ENCODE measurements at places on chromosomes 7 and 10.

DNA sequence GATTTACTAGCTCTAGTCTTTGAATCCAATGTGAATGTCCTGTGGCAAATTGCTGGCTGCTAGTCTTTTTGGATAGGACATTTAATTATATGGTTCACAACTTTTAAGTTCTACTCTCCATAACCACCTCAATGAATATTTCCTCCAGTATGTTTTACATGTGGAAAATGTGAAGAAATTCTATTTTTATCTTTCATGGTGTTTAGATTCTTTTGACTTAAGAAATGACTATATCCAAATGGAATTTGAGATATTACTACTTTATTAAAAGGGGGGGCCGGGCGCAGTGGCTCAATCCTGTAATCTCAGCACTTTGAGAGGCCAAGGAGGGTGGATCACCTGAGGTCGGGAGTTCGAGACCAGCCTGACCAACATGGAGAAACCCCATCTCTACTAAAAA, 202.0 kb downstream of the ARL4A start:
- no peak for DNase-seq

DNA sequence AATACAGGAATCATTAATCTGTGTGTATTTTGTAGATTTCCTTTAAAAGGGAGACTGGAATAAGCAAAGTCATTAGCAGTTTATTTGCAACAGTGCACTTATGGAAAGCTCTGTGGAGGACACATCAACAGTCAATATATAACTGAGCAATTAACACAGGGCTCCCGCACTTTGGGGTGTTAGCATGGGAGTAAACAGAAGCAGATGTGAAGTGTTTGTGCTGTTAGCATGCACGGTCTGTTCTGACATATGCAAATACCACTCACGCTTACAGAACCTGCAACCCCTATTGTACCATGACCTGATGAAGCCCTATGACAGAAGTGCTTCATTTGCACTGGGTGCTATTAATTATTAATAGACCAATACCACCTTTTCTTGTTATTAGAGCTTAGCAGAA, 118.9 kb downstream of the PPP1R3A start:
- DNase-seq, result no peak

GRCh38 chr10:16816171-16816570, 1.1 kb downstream of the RSU1 start:
- peak; percentile 31 for DNase-seq

- no peak for DNase-seq
Measured at GRCh38 chr7:45708046-45708950, 134.1 kb downstream of the ADCY1 start.

- DNase-seq, result peak; percentile 46
Measured at GRCh38 chr7:116229366-116229765, 19.0 kb downstream of the TES start.

- no peak for DNase-seq
Measured at GRCh38 chr10:112855134-112855533, 94.9 kb upstream of the TCF7L2 start.

DNA sequence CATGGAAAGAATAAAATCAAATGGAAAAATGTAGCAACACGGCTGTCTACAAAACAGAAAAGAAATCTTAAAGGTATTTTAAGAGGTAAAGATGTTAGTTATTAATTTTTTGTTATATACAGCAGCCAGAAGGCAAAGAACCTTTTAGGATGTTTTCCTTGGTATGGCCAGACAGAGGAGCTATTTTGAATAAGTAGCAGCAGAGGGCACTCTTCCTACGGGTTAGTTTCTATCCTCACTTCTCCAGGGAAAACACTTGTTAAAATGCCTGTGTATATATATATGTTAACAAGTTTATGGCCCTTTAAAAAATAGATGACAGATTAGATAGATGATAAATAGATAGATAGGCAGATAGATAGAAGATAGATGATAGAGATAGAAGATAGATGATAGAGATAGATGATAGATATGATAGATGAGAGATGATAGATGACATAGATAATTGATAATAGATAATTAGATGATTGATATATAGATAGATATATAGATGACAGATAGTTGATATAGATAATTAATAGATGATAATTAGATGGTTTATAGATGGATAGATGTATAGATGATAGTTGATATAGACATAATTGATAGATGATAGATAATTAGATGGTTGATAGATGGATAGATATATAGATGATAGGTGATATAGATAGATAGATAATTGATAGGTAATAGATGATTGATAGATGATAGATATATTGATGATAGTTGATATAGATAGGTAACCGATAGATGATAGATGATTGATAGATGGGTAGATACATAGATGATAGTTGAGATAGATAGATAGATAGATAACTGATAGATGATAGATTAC, 57.8 kb upstream of the WIPF3 start:
- peak; percentile 9 for DNase-seq

DNA sequence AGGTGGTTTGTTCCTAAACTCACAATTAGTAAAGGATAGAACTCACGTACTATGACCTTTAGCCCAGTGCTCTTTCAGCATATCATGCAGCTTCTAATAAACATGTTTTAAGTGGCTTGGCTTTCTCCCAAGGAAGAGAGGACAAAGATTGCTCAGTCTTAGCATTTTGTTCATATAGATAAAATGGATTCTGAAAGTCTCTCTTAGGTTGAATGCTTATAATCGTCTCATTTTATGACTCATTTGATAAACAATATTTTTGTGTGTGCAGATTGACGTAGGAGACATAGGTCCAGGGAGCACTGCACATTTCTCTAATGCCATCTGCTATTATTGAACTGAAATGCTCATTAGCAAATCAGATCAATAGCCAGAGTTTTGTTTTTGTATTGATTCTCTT, 44.8 kb downstream of the GNAT3 start:
- no peak for DNase-seq

- DNase-seq, result no peak
Measured at GRCh38 chr7:139715194-139715815, 62.5 kb downstream of the HIPK2 start.

DNA sequence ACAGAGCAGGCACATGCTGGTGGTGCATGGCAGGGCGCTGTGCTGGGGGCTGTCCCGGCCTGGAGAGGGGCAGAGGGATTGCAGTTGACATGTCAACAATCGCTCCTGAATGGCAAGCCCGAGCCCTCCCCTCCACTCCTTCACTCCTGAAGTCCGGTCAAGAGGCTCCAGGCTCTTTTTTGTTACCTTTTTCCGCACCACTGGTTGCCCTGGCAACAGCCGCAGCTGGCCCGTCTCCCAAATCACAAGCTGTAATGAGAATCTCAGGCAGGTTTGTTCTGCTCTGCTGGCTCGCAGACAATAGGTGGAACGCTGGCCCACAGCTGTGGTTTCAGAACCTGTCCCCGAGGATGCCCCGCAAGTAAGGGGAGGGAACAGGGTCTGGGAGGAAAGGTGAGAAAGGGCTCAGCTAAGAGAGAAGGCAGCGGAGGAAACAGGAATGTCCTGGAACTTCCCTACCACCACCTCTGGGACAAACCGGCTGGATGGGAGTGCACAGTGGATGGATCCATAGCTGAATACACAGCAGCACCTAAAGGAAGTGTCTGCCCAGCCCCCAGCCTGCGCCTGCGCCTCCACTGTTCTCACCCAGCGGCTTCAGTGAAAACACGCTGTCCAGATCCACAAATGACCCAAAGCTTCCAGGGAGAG, 58.9 kb downstream of the CALML3 start:
- no peak for DNase-seq

GRCh38 chr7:28729727-28730126, 228.4 kb downstream of the TRIL start:
- peak; percentile 17 for DNase-seq

- DNase-seq, result no peak
Measured at GRCh38 chr7:149692557-149692982, 80.8 kb downstream of the ZNF467 start.

GRCh38 chr10:24900888-24901685, 51.3 kb downstream of the PRTFDC1 start:
- peak; percentile 76 for DNase-seq

DNA sequence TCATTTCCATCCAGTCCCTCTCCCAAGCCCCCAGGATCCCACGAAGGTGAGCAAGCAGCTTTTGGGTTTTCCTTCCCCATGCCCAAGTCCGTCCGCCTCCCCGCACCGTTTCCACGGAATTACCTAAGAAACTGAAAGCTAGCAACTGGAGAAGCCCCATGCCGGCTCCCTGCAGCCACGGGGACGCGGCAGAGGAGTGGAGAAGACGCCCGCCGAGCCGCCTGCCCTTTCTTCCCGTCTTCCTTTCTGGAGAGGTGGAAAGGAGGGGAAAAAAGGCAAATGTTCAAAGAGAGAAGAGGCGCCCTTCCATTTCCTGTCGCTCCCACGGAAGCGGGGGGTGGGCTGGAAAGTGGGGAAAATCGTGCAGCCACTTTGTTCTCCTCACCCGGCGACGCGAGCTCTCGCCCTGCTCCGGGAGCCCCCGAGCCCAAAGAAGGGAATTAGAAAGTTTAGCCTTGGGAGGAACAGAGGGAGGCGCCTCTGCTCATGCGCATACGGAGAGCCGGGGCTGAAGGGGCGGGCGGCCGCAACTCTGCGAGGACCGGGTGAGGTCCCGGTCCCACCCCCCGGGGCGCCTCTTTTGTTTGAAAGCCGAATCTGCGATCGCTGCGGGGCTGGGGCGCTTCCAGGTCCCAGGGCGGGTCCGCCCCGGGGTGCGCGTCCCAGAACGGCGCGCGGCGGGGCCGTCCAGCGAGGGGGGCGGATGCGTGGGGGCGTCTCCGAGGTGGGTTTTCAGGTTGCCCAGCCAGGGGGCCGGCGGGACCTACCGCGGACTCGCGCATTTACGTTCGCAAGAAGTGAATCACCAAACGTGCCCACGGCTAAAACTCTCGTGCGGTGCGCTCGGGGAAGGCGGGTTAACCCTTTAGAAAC, at the start of gene LAMB1:
Gene LAMB1, minus strand, starts transcription at position 436 of the 873 bp plus-strand sequence. Its CDS starts 276 bp downstream, at position 160.
- no peak for DNase-seq

DNA sequence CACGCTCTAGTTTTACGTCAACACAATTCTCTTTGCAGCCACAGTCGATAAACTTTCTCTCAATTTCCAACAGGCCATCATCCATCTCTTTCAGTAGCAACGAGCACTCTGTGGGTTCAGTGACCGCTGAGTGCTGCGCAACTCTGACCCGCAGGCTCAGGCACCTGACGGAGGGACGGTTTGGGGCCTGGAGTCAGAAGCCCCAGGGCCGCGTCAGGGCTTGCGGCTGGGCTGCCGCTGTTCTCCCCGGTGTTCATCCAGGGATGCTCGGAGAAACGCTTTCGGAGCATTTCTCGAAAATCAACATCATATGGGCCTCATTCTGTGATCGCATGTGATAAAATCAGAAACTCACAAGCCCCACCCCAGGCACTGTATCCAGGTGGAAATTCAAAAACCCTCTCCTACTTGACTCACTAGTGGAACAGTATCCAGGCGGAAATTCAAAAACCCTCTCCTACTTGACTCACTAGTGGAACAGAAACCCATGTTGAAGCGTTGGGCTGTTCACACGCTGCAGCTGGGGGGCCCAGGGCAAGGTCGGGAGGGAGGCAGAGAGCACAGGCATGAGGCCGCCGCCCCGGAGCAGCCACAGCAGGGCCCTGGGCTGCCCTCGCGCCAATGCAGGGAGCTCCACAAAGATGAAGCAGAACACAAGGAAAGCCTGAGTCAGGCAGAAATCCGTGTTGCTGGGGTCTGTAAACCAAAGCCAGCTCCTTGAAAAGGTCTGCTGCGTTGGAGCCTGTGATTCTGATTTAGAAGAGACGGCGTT, 73.3 kb upstream of the NKX6-2 start:
- DNase-seq, result no peak

DNA sequence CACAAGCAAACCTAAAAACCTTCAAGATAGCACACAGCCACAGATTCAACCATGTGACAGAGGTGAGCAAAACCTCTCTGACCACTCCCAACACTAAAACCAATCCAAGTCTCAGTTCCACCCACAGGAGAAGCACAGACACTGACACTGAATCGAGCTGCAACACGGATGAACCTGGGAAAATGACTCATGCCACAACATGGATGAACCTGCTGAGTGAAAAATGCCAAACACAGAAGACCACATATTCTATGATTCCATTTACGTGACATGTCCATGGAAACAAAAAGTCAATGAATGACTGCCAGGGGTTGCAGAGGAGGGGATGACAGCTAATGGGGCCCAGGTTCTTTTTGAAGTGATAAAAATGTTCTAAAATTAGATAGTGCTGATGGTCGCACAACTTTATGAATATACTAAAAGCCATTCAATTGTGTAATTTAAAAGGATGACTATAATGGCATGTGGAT, 22.0 kb downstream of the CYTH3 start:
- DNase-seq, result no peak

DNA sequence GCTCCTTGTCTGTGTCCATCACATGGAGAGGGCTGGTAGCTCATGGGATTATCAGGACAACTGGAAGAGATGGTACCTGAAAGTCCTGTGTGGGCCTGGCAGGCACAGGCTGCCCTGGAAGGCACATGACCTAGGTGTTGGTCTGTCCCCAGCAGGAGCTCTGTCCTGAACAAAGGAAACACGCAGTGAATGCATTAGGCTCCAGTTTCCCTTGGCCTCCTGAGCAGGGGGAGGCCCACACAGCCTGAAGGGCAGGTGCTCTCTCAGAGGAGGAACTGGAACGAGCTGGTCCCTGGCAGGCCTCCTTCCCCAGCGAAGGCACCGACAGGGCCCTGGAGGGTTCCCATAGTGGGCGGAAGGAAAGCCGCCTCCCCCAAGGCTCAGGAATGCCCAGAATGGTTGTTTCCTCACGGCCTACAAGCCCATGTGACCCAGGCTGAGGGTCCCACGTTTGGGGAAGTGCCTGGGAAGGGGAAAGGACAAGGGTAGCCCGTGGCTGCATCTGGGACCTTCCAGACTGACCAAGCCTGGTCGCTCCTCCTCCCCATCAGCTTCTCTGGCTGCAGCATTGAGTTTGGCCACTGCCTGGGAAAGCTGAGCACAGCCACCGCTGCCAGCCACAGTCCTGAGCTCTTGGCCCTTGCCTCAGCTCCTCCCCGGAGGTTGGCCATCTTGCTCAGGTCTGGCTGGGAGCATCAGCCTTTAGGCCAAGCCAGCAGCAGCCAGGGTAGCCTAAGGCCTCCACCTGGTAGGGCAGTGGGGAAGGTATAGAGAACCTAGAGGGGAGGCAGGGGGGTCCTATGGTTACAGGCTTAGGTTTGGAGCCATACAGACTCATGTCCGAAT, 21.8 kb downstream of the CXCL12 start:
- DNase-seq, result no peak

GRCh38 chr7:46157404-46157803, 236.3 kb upstream of the IGFBP3 start:
- no peak for DNase-seq

- DNase-seq, result peak; percentile 60
Measured at GRCh38 chr7:1961701-1962276, 271.0 kb downstream of the MAD1L1 start.

All from inflammatory macrophage treated with lipopolysaccharide for 1 hour (primary cell).